ENCODE measurements at places on chromosomes 13 and 19. TPM values are rescaled to one million over a fixed set of nuclear protein-coding genes. Genes with fewer than 3 reads are reported as not detected.

The NCAN gene
- not detected for total RNA-seq

The GDF15 gene
- total RNA-seq = not detected

The FCER2 gene
- not detected for total RNA-seq

GRCh38 chr13:105518086-105518485 lies 1017.4 kb downstream of the EFNB2 start:
- no peaks in the 10 kb centered on the region for H3K4me1 ChIP-seq
- no peak overlapping the region for H3K27ac ChIP-seq
- H3K27me3 ChIP-seq = no peaks in the 10 kb centered on the region
- H3K36me3 ChIP-seq = no peaks in the 10 kb centered on the region

Measured in natural killer cell treated with Interleukin-12 subunit alpha and Interleukin-12 subunit beta and Interleukin-15 and Interleukin-18, amount 100 ng/mL, for 72 hours (primary cell).